ENCODE measurements at places on chromosomes 2 and 18.

GRCh38 chr18:78517328-78517727, 462.3 kb upstream of the SALL3 start:
- DNase-seq, result no peak

DNA sequence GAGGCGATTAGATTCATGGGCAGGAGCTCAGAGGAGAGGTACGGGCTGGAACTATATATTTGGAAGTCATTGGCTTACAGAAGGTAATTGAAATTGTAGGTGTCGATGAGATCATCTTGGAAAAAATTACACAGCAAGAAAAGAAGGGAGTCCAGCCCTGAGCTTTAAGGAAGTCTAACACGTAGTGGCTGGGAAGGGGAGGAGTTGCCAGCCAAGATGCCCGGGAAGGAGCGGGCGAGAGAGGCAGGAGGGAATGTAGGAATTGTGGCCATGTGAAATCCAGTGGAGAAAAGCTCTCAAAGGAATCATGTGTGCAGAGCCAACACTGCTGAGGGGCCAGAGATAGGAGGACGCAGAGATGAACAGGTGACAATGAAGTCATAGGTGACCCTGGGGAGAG, 25.6 kb upstream of the SCYGR1 start:
- DNase-seq, result no peak

- no peak for DNase-seq
Measured at GRCh38 chr2:95046371-95047112, 21.0 kb downstream of the MAL start.

GRCh38 chr2:203811491-203812221, 55.9 kb upstream of the CTLA4 start:
- DNase-seq, result peak; percentile 88

DNA sequence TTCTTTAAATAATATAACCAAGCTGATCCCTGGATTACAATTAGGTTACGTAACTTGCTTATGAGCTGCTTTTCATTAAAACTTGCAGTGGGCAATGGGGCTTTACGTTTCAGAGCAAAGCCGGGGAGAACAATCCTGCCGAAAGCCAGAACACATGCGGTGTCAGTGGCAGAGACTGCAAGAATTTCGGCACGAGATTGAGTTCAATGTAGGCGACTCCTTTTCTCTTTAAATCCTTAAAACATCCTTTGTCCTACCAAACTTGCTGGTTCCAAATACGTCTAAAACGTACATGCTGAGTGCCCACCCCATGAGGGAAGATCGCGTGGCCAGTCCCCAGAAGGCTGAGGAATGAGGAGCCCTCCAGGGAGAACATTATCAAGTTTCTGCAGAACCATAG, 36.8 kb upstream of the NCOA1 start:
- peak; percentile 69 for DNase-seq

DNA sequence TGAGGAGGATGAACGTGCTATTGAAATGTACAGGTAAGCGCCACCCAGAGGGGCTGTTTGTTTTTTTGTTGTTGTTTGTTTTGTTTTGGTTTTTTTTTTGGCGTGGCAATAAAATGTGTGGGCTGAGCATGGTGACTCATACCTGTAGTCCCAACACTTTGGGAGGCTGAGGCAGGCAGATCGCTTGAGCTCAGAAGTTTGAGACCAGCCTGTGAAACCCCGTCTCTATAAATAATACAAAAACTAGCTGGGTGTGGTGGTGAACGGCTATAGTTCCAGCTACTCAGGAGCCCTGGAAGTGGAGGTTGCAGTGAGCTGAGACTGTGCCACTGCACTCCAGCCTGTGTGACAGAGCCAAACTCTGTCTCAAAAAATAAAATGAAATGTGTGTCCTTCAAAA, 6.2 kb downstream of the PDCL3 start:
- no peak for DNase-seq

DNA sequence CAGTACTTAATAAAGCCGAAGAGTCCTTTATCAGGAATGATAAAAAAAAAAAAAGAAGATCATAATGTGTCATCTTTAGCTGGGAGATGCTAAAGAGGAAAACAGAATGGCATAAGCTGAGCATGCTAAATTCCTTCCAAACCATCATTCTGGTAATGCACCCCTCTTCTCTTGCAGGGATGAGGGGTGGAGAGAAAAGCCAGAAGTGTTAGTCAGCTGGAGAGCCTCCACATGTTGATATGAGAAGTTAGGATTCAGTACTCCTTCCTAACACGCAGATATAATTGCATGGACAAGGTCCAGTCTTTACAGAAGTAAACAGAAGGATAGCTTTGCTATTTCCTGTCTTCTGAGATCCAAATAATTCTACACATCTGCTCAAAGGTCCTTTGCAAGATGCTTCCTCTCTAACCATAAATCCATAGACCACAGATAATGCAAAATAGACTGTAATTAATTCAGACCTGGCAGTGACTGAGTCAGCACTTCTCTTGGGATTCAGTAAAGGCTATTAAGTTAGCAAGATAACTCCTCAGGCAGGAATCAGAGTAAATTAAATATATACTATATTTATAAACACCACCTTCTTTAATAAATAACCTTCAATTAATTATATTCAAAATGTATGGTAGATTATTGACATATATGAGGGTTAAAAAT, 930.0 kb upstream of the KLHL29 start:
- no peak for DNase-seq

DNA sequence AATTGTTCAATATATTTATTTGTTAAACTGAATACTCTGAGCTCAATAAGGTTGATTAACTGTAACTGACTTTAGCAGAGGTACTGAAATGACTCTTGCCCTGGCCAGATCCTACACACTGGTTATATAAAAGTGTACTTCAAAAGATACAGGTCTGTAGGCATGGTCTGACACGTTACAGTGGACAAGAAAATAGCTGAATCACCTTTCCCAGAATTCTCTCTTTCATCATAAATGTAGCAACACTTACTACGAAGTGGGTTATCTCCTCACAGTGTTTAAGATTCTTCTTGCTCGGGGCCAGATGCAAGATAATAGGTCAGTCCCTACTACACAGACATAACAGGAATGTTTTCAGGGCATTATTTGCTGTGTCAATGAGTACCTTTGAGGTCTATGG, 107.0 kb upstream of the ZC3H15 start:
- DNase-seq, result no peak
